ENCODE measurements at places on chromosomes 12 and 14.

DNA sequence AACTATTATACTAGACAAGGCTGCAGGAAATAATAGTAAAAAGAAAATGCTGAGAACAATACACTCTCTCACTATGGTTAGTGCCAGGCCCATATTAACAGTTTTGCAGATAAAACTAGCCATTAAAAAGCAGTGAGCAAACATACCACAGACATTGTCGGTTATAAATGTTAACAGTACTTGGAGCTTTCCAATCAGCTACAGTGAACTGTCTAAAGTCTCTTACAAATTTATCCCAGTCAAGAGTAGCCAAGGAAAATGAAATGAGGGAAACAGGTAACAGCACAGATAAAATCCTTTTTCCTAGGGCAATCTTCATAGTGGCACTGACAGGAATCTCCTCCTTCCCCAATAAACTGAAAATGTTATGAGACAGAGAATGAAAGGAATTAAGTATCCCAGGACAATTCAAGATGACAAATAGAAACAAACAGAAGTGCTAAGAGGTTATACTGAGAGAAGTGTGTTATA is 30.8 kb downstream of the PAWR start:
- peak; percentile 40 for DNase-seq

GRCh38 chr12:25730489-25731349 is 177.6 kb upstream of the LMNTD1 start:
- DNase-seq: no peak

GRCh38 chr12:56137853-56138571 is 9.9 kb downstream of the ESYT1 start:
- DNase-seq: no peak

- DNase-seq: no peak
These were observed 642 bp upstream of the ACSM4 start for GRCh38 chr12:7303230-7303629.

- DNase-seq: no peak
These were observed 42.2 kb downstream of the SLC17A8 start for GRCh38 chr12:100399095-100399494.
